ENCODE measurements at places on chromosomes 1 and 21.

DNA sequence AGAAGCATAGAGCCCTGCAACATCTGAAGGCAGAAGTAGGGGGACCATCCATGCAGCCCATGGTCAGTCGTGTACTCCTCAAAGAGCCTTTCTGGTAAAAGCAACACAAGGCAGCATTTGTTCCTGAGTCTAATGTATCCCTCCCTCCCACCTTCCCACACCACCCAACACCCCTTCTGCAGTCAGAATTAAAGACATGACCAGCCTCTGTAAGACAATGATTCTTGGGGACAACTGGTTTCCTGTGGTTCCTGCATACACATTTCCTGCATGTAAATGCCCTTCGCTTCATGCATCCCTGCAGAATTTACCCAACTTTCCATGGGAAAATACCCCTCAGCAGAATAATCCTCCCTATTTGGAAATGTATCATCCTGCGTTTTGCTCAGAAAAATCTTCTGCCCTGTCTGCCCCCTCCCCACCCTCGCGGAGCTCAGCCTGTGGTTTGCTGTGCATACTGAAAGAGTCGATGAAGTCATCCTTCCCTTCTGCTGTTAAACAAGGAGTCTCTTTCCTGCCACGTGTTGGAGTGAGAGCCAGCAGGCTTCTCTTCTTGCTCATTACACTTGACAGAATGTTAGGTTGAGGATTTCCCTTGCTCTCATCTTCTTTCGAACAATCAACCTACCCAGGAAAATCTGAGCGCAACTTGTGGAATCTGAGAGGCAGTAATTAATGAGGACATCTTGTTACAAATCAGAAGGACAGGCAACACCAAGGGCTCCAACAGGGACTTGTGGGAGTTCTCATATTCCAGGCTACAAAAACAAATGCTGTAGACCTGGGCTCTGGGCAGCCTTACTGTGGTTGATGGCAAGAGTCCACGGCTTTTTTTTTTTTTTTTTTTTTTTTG, 4.7 kb downstream of the TNN start:
- DNase-seq = peak; percentile 61

DNA sequence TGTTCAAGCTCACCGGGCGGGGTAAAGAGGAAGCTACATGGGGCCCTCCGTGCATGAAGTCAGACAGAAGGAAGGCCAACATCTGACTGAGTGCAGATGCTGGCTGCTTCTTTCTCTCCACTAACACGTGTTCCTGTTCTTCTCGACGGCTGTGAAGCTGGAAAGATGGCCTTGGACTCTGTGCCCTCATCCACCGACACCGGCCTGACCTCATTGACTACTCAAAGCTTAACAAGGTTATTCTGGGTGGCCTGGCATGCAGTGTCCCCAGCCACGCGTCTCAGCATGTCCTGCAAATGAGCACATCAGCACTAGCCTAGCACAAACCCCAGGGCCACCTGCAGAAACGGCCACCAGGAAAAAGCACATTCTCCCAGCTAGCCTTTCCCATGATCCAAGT, 41.2 kb downstream of the ACTN2 start:
- DNase-seq = no peak

DNA sequence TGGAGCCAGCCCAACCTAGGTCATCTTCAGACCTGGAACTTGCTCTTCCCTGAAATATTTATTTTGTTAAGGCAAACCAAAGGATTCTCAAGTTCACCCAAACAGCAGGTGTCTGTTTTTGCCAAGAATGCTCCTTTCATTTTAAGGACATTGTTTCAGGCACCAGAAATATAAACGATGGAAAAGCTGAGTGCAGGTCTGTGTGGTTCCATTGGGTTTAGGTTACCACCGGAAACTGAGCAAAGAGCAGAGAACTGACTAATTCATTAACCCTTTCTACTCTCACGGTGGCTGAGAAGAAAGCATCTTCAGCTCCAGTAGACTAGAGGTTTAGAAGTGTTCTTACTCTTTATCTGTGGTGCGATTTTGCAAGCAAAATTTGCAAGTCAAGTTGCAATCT, 38.0 kb upstream of the ZC3H11B start:
- no peak for DNase-seq

DNA sequence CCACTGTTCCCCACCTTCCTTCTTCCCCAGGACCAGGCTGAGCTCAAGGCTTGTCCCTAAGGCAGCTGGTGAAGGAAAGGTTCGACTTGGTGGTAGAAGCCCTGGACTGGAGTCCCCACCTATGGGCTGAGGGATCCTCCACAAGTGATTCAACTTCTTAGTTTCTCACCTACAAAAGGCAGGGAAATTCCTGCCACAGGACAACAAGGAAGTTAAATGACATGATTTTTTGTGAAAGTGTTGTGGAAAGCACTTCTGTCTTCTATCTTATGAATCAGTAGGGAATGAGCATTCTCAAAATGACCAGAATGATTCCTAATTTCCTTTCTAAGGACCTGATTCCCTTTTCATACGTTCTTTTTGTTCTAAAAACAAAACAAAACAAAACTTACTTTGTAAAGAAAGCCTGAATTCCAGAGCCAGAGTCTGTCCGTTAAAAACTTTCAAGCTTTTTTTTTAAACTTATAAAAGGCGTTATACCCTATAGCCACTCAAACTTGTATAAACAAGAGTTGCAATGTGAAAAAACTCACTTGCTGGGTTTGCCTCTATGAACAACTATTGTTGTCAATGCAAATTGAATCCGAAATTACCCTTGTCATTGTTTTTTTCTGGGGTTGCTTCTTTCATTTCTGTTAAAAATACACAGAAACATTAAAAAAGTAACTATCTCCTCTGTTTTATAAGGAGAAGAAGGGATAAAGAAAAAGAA, 12.2 kb downstream of the KCNJ15 start:
- no peak for DNase-seq

- DNase-seq = no peak
These were observed 19.3 kb upstream of the ACBD6 start for GRCh38 chr1:180521474-180522212.

DNA sequence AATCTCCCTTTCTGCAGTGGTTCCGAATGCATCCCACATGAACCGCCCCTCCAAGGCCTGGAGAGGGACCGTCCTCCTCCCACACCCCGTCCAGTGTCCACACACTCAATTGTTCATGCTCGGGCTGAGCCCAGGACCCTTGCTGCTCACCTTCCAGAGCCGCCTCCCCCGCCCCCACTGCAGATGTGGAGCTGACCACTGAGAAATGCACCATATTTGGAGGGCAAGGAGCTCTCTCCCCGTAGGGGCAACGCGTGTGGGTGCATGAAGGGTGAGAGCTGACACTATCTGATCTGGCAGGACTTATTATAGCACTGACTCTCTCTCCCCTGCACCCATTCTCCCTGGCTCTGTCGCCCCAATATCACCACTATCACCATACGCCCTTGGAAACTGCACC, 4.0 kb upstream of the S100A3 start:
- DNase-seq = no peak

DNA sequence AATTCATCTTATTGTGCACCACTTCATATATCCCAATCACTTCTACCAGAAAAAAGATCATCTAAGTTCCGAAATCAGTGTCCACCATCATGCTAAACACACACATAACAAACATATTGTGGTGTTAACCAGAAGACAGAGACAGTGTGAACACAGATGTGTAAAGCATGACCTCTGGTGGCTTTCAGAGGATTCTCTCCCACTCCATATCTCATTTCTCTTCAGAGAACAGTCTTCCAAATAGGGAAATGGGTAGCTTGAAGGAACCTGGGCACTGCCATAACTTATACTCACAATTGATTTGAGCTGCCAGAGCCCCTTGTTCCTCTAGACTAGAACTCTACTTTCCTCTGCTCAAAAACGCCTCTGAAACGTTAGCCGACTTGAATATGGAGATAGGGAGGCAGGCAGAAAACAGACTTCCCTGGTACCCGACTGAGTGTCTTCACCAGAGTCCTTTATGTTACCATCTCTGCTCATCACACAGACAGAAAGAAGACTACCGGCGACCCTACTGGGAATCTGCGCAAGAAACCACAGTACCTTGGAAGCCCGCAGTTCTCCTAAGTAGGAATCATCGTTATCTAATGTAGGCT, 1.8 kb upstream of the ELAPOR1 start:
- no peak for DNase-seq

DNA sequence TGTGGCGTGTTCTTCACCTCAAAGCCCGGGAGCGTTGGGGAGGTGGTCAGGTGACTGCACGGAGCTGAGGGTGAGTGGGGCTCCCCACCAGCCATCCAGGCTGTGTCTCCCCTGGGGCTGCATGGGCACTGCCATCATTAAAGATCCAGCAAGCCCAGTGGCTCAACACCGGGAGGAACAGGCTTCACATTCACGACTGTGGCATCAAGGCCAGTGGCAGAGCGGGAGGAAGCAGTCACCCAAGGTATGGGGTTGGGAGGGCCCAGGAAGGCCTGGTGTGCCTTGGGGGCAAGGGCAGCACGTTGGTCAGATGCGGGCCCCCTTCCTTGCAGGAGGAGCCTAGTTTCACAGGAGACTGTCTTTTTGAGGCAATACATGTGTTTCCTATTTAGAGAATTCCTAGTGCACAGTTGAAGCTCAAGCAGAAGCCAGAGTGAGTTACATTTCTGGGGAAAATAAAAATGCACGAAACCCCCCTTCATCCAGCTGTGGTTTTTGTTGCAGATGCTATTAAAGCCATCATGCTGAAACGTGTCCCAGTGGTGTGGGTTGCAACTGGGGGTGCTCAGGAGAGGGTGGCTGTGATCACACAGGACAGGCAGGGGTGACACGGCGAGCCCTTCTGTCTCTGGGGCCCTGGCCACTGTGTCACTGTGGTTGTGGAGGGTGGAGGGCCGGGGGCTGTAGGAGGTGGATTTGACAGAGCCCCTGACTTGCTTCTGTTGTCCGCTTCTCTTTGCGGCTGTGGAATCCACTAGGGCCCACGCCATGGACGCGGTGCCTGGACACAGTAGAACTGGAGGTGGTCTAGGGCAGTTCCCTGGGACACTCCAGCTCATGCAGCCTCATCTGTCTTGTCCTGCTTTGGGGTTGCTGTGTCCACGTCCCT, 34.1 kb downstream of the SNAP47 start:
- DNase-seq = no peak

- no peak for DNase-seq
These were observed 60.4 kb downstream of the CNIH3 start for GRCh38 chr1:224676551-224676950.

GRCh38 chr1:93042187-93043056, 36.7 kb upstream of the MTF2 start:
- DNase-seq = no peak

- no peak for DNase-seq
These were observed 351.0 kb upstream of the NFIA start for GRCh38 chr1:60731321-60731720.

DNA sequence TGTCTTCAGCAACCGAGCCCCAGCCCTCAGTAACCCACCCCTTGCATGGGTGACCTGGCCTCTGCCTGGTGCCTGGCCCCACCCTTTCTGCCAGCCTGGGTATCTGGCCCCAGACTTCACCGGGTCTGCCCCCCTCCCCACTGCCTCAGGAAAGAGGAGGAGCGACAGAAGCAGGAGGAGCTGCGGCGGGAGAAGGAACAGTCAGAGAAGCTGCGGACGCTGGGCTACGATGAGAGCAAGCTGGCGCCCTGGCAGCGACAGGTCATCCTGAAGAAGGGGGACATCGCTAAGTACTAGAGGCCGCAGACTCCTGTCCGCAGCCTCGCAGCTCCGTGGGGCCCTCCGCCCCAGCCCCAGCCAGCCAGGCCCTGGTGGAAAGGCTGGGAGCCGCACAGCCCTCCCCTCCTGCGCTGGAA, 6.1 kb downstream of the TNFRSF25 start:
- no peak for DNase-seq

- no peak for DNase-seq
These were observed 39.7 kb downstream of the TTC13 start for GRCh38 chr1:230938924-230939368.

- DNase-seq = no peak
These were observed 437 bp downstream of the IFNLR1 start for GRCh38 chr1:24186711-24186992.

- DNase-seq = no peak
These were observed 594 bp upstream of the PANK4 start for GRCh38 chr1:2526824-2527555.

All from NCI-H2107 (cell line).